ENCODE measurements at places on chromosomes 1 and 21. TPM values are rescaled to one million over a fixed set of nuclear protein-coding genes. Genes with fewer than 3 reads are reported as not detected.

The LRRC8D gene
- total RNA-seq: 5.7 TPM

GRCh38 chr1:42096554-42096953, 56.7 kb upstream of the GUCA2B start:
- no peak for DNase-seq

The TPTE gene
- total RNA-seq: not detected

The SPATA46 gene
- not detected for total RNA-seq

DNA sequence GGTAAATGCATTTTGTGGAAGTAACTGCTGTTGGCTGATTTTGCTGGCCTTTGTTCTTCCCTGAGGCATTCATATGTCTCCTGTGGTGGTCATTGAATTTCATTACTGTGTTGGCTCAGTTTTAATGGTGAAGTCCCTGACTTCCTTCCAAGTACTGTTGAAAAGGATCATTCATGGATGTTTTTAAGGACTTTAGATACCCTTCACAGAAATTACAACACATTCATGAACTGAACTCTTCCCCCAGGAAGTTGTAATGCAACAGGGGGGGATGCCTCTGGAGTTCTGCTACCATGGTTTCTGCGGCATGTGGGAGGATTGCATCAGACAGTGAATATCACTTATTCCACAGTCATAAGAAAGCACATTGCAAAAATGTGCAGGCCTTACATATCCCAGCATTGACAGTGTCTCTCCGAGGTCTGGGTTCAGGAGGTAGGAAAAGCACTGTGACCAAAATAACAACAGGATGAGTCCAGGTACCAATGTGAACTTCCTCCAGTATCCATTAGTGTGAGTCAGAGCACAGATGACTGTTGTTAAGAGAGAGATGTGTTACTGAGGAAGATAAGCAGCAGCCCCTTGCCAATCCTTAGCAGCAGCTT, 2.1 kb upstream of the RAB3GAP2 start:
- DNase-seq: no peak

DNA sequence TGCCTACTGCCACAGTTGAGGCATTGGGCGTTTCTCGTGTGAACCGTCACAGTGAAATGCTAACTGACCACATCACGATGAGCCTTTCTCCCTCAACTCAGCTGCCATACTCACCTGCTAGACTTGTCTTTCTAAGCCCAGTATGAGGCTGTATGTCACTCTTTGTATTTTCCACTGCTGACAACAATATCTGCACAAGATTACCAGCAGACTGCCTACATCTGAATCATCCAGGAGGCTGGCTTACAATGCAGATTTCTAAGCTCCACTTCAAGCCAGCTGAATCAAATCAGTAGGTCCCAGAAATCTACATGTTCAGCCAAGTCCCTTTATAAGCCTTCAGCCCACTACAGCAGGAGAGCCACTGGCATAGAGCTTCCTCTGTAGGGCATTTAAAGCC, 355.0 kb upstream of the DUSP10 start:
- DNase-seq: no peak

GRCh38 chr21:27519361-27519760, 552.5 kb upstream of the ADAMTS5 start:
- no peak for DNase-seq

Data from heart left ventricle (tissue), 16 donors.